Hematopoietic multipotent progenitor cell treated with erythropoietin and hydrocortisone succinate and interleukin-3 and kit ligand, for 4 days (in vitro differentiated cells): ENCODE measurements at places on chromosomes 6 and 20.

GRCh38 chr20:31260326-31260932 is 3.0 kb downstream of the DEFB115 start:
- peak; percentile 45 for DNase-seq

- DNase-seq: no peak
Measured at GRCh38 chr20:20562507-20562906, 149.9 kb downstream of the RALGAPA2 start.

DNA sequence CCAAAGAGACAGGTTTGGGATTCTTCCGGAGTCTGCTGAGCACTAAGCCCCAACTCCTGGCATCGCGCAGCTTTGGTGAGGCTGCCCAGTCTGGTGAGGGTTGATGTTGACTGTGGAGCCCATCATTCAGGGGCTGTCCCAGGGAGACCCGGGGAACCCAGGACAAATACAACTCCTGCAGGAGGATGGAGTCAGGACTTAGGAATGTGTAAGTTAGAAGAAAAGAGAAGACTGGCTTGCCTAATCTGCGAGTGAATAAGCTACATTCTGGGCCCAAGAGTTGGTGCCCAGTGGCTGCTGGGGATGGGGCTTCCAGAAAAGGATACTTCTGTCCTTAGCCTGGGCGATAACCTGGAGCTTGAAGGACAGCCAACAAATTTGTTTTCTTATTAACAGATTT is 47.9 kb downstream of the STK35 start:
- no peak for DNase-seq

GRCh38 chr20:62902926-62903615 is 23.2 kb downstream of the DIDO1 start:
- no peak for DNase-seq

GRCh38 chr20:23835716-23836115 is 9.2 kb upstream of the CST2 start:
- no peak for DNase-seq

- DNase-seq: no peak
Measured at GRCh38 chr6:117425431-117426153, at the start of gene ROS1. ROS1 (minus strand) TSS chr6:117425942; CDS start chr6:117425656, 286 bp downstream.

- no peak for DNase-seq
Measured at GRCh38 chr6:17311595-17312311, 30.6 kb downstream of the RBM24 start.

GRCh38 chr6:67433124-67433523 is 1202.0 kb upstream of the ADGRB3 start:
- peak; percentile 35 for DNase-seq

- no peak for DNase-seq
Measured at GRCh38 chr6:126811321-126811720, 307.1 kb upstream of the RSPO3 start.

DNA sequence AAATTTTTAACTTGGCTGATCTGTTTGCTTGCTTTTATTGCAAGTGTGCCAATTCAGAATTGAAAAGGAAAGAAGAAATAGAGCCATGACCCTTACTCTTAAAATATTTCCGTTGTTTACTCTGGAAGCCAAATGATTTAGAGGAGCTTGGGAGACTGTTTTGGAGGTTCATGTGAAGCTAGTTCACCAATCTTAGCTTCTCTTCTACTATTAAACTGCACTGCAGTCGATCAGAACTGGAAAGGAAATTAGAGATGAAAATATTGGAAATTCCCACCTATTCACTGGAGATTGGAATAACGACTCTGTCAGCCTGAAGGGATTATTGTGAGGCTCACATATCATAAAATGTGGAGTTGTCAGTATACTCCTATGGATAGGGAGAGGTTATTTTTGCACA is 81.8 kb downstream of the MLIP start:
- no peak for DNase-seq

GRCh38 chr6:140671926-140672325 is 1297.5 kb upstream of the CITED2 start:
- peak; percentile 14 for DNase-seq

GRCh38 chr6:4069199-4069598 is 9.7 kb downstream of the FAM217A start:
- DNase-seq: no peak

- no peak for DNase-seq
Measured at GRCh38 chr6:85614780-85615179, 21.1 kb upstream of the SNX14 start.

- DNase-seq: no peak
Measured at GRCh38 chr20:54744097-54744496, 268.7 kb downstream of the DOK5 start.

GRCh38 chr6:124963416-124963785 is 1.2 kb downstream of the RNF217 start:
- DNase-seq: peak; percentile 50

DNA sequence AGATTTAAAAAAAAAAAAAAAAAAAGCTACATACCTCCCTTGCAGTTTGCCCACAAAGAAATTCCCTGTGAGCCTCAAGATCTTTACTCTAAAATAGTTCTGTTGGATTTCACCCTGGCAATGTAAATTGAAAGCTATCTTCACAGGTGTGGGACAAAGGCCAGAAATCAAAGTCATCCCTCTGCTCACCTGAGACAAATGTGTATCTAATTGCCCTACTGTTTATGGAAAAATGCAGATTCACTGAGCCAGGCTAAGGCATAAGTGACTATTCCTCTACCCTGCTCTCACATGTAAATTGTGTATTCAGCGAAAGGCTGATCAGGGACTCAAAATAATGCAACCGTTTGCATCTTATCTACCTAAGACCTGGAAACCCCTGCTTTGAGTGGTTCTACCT is 98.5 kb upstream of the SHLD1 start:
- DNase-seq: no peak

DNA sequence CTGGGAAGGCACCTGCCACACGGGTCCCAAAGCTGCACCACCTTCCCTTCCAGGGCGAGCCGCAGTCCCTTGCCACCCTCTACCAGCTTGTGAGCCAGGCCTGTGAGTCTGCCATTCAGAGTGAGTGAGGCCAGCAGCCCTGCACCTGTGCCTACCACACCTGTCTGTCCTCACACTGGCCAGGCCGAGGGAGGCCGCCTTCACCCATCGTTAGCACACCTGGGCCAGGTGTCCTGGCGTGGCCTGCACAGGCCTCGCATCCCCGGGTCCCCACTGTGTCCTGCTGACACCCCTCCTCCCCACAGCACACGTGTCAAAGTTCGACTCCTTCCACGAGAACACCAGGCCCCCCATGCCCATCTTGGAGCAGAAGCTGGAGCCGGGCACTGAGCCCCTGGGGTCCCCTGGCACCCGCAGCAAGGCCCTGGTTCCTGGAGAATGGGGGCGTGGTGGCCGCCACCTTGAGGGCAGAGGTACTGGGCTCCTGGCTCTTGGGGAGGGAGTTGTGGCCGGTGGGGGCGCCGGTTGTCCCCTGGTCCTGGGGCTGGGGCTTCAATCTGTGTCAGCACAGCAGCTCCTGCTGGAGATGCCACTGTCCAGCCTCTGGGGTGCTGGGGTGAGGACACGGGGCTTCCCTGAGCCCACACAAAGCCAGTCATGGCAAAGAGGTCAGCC is 33.0 kb downstream of the CHRNA4 start:
- no peak for DNase-seq

DNA sequence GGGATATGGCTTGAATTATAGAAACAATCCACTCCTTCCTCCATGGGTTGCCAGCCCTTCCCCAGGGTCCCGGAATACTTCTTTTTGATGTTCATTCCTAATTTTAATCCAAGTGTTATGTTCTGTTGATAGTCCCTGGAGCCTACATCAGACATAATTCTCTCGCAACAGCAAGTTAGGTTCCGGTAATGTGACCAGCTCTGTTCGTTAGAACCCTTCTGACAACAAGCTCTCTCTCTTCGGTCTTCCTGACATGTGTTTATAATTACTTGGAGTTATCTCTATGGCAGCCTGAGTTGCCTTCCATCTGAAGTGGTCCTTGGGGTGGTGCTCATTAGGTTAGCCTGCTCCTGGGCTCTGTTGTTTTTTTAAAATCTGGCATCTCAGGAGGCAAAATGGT is 506.9 kb upstream of the JARID2 start:
- peak; percentile 44 for DNase-seq

- no peak for DNase-seq
Measured at GRCh38 chr20:45452238-45452637, 17.3 kb upstream of the WFDC2 start.

DNA sequence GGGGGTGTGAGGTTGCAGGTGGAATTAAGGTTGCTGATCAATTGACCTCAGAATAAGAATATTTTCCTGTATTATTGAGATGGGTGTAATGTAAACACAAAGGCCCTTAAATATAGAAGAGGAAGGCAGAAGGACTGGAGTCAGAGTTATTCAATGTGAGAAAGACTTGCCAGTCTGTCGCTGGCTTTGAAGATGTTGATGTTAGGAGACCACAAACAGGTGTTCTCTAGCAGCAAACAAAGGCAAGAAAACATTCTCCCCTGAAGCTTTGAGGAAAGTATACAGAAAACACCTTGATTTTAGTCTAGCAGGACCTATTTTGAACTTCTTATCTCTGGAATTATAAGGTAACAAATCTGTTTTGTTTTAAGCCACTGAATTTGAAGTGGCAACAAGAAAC is 138.9 kb upstream of the PTPRK start:
- DNase-seq: no peak

- peak; percentile 24 for DNase-seq
Measured at GRCh38 chr6:35600659-35601125, 88.0 kb upstream of the TULP1 start.

DNA sequence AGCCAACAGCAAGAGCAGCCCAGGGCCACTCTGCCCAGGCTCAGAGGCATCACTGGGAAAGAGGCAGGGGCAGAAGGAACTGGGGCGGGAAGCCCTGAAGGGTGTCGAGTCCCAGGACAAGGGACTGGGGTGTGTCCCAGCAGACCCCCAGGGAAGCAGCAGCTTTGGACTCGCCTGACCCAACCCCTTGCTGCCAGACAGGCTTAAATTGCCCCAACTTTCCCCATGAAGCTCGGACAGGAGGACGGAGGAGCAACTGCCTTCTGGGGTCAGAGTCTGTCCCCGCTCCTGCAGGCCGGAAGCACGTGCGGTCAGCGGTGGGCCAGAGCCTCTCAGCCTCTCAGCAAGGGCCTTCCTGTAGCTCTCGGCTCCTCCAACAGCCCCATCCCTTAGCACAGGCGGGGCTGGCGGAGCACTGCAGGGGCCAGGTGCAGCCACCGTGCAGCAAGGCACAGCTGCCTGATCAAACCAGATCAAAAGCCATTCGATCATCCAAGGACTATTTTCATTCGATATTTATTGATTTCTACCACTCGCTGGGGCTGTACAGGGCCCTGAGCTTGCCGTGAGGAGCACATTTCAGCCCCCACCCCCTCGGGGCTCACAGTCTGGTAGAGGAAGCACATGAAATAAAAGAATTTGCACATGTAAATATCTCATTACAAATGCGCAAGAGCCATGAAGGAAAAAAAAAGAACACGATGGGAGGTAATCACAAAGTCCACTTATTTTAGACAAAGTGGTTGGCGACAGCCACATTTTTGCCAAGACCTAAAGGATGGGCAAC is 31.8 kb upstream of the STX16 start:
- DNase-seq: no peak

DNA sequence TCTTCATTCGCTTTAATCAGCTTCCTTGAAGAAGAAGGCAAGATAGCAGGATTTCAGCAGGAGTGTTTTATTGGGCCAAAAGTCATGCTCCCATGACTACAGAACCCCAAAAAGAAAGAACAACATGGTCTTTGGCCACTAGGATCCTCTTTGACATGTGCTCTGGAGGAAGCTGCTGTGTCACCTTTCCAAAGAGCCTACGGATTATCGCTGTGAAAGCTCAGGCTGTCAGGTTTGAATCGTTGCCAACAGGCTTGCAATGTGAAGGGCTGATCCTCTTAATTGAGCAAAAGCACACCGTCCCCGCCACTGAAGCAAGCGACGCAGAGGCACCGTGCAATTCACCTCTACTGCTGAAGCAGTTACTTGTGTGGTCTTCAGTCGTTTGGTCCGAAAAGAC is 29.0 kb downstream of the MYLIP start:
- peak; percentile 31 for DNase-seq

DNA sequence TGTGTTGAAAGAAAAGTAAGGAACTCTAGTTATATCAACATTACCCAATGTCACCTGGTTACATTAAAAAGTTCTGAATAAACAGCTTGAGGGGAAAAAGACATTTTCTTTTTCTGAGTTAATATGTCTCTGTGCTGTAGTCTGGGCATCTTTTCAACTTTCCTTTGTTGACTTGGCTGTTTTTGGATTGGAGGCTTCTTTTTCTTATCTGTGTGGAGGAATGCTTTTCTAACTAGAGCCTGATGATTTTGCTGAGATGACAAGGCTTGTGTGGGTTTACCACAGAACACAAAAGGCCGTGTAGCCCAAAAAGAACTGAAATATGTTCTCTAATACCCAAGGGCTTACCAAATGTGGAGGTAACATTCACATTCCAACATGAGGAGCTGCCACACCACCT is 161.8 kb downstream of the KCNQ5 start:
- DNase-seq: no peak

DNA sequence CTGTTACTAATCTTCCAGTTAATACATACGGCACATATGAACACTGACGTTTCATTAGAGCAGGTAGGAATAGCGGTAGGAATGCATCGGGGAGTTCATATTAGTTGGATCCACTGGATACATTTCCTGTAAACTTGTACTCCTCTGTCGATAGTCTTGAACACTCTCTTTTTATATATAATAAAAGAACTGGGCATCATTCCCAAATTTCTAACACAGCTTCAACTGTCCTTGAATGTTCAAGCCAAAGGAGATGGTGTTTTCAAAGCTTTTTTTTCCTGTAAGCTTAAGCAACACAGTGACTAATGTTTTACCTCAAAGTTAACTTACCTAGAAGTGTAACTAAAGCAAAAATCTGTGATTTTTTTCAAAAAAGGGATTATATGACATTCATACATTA is 195.3 kb downstream of the UTRN start:
- DNase-seq: no peak

DNA sequence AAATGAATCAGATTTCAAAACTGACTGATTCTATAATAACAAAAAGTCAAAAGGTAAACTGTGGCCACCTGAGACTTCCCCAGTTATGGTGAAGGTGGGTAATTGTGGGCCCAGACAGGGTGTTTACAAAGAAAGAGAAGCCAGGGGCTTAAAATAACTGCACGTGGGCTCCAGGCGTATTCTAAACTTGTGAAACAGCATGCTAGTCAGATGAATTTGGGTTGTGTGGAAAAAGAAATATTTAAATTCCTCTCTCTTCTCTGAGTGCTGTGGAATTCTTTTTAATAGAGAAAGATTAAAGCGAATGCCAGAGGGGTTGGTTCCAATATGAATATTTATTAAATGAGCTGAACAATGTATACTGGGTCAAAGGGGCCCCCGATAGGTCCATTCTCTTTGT is 166.3 kb upstream of the AFDN start:
- DNase-seq: no peak

GRCh38 chr6:123808556-123808955 is 4.9 kb downstream of the NKAIN2 start:
- peak; percentile 54 for DNase-seq

- DNase-seq: no peak
Measured at GRCh38 chr6:133097208-133097607, 143.9 kb upstream of the EYA4 start.
